ENCODE measurements at places on chromosomes 12 and 14.

DNA sequence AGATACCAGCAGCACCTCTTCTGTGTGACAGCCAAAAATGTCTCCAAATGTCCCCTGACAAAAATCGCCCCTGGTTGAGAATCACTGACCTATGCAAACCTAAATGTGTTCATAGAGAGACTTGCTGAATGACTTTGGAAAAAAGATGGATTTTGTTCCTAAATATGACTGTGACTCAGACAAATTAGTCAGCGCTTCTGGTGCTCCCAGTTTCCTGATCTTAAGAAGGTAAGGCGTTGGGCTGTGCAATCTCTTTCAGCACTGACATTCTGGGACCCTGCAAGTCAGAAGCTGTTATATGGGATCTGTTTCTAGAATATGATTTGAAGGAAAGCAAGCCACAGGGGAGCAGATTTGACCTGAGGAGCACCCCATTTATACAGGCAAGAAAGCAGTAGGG is 90.6 kb upstream of the PWP1 start:
- DNase-seq: no peak

GRCh38 chr12:4281173-4281654 is 7.7 kb downstream of the CCND2 start:
- no peak for DNase-seq

DNA sequence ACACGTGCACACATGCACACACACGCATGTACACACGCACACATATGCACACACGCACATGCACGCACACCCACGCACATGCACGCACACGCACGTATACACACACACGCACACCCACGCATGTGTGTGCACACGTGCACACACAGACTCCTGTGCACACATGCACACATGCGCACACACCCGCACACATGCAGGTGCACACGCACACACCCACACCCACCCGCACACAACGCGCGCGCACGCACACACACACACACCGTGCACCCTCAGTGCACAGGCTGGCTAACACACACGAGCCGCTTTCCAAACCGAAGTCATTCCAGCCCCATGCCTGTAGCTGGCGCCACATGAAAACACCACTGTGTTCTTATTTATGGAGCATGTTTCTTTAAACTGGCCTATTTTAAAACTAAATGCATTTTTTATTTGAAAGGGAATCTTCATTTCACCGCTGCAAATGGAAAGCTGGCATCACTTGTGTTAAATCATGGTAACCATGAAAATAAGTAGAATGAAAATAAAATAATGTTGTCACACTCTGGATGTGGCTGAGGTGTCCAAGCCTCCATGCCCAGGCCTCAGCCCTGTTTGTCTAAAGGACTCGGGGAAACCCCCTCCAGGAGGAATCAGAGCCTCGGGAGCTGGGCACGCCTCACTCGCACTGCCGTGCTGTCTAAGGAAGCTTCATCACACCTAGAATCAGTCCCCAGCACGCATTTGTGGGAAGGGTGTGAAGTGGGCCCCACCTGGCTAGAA is 45.1 kb downstream of the GALNT9 start:
- DNase-seq: no peak

GRCh38 chr14:54135804-54136280 is 179.2 kb upstream of the BMP4 start:
- no peak for DNase-seq

- DNase-seq: no peak
These were observed 558 bp downstream of the TEX22 start for GRCh38 chr14:105398726-105399465.

DNA sequence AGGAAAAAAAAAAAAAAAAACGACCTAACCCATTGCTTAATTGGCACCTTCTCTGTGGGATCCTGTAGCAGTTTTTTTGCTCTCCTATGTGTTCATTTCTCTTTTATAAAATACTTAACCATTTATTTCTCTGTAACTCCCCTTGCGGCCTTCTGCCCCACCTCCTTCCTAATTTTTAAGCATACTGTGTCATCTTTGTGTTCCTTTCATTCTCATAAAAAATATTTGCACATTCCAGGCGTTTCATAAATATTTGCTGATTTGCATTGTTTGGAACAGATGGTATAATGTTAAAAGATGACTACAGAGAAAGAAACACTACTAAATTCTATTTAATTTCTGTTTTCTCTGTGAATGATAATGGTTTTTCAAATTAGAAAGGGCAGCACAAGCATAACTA is 77.9 kb downstream of the NPAS3 start:
- no peak for DNase-seq

- no peak for DNase-seq
These were observed 50.3 kb downstream of the RIMBP2 start for GRCh38 chr12:130665753-130666152.

- no peak for DNase-seq
These were observed 39.1 kb upstream of the DHRS7 start for GRCh38 chr14:60204104-60204842.

DNA sequence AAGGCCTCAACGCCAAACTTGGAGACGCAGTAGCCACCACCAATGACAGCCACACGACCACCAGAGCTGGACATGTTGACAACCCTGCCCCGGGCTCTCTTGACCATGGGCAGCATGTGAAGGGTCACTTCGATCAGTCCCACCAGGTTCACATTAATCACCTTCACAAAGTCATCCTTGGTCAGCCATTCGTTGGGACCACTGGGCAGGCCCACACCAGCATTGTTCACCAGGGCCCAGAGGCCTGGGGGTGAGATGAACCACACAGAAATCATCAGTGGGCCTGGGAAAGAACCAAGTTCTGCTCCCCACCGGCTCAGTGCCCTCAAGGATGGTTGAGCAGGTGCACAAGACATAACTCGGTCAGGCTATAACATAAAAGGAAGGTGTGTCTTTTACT is 4.0 kb downstream of the SDR9C7 start:
- no peak for DNase-seq

DNA sequence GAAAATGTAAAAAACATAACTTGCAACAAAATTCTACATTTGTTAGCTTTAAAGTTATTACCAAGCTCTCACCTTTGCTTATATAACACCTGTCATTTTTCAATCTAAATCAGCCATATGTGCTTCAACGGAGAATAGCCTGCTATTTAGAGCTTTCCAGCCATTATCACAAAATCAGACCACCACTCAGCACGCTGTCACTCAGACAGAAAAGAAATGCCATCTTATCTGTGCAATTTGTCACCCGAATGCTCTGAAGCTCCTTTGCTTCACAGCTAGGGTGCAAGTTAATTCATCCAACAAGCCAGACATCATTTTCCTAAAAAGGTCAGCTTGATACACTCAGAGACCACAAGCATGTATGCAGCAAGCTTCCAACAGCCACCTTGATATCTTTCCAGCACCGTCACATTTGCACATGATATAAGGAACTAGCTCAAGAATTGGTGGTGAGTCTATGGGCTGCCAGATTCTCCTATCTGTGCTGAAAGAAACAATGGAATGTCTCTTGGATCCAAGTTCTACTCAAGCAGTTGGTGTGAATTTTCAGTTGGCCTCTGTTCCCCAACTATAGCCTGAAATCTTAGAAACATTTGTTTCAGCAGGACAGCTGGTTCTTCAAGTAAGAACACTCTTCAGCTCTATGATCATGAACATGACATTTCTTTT is 20.0 kb upstream of the IFNG-AS1 start:
- DNase-seq: no peak

- DNase-seq: no peak
These were observed 114.7 kb downstream of the BEGAIN start for GRCh38 chr14:100472491-100472890.

DNA sequence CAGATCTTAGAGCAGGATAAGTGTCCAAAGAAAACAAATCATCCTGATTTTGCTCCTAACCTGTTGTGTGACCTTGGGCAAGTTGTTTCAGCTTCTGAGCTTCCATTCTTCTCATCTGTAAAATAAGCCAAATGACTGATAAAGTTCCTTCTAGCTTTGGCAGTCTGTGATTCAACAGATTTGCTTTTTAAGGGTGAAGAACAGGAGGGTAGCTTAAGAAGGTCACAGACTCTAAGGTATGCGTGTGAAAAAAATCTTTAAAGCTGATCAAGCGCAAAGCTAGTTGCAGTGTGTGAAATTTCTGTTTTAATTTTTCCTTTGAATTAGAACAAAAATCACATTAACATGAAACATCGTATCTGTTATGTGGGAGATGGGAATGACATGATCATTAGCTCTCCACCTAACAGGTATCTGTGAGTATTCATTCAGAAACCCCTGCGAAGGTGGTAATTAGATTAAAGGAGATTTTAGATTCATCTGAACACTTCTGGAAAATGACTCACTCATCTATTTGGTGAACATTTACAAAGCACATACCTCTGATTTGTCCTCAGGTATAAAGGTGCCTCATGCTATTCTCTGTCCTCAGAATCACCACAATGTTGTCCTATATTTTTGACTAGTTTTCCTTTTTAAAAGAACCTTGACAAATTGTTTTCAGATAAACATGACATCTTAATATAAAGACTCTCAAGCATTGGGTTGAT is 131.9 kb upstream of the CPM start:
- no peak for DNase-seq

DNA sequence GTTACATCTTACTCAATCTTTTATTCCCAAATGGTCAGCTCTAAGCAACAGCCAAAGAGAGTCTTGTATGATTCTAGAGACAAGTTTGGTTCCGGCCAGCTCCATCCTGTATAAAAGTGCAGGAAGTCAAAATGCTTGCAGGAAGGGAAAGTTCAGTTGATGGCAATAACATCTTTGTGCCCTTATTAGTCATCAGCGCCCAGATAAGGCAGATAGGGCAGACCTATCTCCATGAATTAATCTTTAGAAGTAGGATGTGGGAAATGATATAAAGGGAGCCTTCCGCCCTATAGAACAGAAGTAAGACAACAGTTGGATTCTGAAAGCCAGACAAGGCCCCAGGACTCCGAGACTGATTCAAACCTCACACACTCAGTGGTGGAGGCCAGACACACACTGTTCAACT is 6.4 kb downstream of the GNS start:
- DNase-seq: no peak

DNA sequence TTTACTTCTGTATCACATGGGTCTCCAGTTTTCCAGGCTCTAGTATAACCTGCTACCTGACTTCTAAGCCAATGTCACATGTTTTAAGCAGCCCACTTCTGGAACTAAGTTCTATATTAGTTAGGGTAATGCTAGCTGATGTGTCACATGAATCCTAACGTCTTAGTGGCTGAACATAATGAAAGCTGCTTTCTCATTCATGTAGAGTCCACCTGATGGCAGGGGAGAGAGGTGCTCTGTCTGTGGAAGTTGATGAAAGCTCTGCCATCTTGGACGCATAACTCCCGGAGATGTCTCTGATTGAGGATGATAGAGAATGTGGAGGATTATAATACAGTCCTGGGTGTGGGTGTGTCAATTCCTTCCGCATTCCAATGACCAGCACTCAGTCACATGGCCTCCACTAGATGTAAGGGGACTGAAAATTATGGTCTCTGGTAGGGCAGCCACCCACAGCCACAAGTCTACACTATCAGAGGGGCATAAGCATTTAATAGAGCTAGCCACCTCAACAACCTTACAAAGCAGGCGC is 234.4 kb upstream of the CRY1 start:
- DNase-seq: no peak
